ENCODE measurements at places on chromosomes 16 and 17.

DNA sequence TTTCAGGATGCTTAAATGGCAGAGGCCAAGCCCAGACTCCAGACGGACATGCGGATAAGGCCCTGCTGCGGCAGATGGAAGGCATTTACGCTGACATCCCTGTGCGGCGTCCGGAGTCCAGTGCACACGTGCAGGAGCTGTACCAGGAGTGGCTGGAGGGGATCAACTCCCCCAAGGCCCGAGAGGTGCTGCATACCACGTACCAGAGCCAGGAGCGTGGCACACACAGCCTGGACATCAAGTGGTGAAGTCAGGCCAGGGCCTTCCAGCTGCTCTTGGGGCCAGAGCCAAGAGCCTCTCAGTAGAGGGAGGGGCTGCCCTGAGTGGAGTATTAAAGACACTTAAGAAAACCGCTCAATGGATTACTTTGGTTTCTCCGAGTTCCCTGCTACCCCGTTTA lies 29.4 kb downstream of the NARF start:
- no peak for DNase-seq

DNA sequence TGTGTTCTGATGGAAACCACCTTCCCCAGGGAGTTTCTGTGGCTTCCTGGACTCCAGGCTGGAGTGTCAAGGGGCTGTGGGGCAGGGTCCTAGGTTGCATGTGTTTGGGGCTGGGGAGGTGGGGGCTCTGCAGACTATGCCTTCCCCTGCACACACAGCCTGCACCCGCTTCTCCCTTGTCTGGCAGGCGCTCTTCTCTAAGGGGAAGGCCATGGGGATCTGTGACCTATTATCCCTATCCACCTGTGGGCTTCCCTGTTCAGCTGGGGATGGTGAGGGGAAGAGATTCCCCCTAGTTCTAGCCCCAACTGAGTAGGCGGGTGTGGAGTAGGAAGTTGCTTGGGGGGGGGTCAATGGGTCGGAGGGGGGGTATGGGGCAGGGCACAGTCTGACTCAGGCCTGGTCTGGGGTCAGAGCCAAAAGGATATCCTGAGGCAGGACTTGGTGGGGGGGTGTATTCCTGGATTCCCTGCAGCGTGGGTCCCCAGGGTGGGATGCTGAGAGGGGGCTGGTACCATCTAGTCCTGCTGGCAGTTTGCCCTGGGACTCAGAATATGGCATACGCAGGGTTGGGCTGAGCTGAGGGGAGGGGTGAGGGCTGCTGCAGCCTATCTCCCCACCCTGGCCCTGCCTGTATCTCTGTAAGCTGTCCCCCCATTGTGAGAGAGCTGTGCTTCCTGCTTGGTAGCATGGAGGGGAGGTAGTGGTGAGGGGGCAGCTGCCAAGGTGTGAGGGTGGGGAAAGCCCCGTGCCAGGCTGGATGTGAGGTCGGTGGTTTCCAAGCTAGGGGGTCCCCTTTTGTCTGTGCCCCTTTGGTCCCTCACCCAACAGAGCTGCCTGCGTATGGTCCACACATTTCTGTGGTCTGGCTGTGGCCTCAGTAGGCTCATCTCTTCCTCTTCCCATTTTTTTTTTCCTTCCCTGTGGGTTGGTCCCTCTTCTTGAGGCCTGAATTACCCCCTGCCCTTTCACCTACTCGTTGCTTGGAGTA lies 14.7 kb downstream of the RARA start:
- DNase-seq, result no peak

GRCh38 chr17:27339198-27339835 lies 45.4 kb downstream of the WSB1 start:
- no peak for DNase-seq

DNA sequence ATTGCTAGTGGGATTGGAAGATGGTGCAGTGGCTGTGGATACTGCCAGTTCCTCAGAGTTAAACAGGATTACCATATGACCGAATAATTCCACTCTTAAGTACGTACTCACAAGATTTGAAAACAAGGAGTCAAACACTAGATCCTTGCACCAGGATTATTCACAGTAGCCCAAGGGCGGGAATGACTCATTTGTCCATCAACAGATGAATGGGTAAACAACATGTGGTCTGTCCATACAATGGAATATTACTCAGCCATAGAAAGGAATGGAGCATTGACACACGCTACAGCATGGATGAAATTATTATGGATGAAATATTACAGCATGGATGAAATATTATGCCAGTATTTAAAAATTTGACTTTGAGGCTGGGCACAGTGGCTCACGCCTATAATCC lies 9.1 kb upstream of the MAPK8IP3 start:
- no peak for DNase-seq

- DNase-seq, result no peak
Measured at GRCh38 chr17:13293421-13293820, 275.6 kb upstream of the ELAC2 start.

- peak; percentile 59 for DNase-seq
Measured at GRCh38 chr16:58515125-58515870, at the start of gene SETD6. Gene SETD6, plus strand, starts transcription at chr16:58515517. Its CDS starts 21 bp downstream, at chr16:58515538.

- DNase-seq, result no peak
Measured at GRCh38 chr16:85327731-85328675, 215.7 kb upstream of the CIBAR2 start.

DNA sequence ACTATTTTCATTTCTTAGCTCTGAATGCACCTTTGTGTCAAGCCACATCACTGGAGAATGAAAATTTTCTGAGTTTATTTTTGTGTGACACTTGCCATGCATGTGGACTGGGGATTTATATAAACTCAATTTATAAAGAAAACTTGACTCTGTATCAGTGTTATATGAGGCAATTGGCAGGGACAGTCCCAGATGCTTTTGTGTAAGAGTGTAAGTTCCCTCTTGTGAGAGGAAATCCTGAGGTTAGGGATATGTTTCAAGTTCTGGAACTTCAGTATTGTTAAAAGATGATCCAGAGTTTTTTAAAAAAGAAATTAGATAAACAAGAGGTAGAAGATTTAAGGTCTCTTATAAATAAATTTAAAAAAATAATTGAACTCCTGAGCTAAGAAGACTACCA lies 10.9 kb upstream of the CCL8 start:
- no peak for DNase-seq

DNA sequence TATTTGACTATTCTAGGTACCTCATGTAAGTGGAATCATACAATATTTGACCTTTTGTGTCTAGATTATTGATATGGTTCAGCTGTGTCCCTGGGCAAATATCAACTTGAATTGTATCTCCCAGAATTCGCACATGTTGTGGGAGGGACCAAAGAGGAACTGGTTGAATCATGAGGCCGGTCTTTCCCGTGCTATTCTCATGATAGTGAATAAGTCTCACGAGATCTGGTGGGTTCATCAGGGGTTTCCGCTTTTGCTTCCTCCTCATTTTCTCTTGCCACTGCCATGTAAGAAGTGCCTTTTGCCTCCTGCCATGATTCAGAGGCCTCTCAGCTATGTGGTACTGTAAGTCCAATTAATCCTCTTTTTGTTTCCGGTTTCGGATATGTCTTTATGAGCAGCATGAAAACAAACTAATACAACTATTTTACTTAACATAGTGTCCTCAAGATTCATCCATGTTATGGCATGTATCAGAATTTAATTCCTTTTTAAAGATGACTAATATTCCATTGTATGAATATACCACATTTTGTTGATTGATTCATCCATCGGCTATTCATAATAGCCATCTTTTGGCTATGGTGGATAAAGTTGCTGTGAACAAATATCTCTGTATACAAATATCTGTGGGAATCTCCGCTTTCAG lies 129.1 kb downstream of the FTO start:
- DNase-seq, result no peak

DNA sequence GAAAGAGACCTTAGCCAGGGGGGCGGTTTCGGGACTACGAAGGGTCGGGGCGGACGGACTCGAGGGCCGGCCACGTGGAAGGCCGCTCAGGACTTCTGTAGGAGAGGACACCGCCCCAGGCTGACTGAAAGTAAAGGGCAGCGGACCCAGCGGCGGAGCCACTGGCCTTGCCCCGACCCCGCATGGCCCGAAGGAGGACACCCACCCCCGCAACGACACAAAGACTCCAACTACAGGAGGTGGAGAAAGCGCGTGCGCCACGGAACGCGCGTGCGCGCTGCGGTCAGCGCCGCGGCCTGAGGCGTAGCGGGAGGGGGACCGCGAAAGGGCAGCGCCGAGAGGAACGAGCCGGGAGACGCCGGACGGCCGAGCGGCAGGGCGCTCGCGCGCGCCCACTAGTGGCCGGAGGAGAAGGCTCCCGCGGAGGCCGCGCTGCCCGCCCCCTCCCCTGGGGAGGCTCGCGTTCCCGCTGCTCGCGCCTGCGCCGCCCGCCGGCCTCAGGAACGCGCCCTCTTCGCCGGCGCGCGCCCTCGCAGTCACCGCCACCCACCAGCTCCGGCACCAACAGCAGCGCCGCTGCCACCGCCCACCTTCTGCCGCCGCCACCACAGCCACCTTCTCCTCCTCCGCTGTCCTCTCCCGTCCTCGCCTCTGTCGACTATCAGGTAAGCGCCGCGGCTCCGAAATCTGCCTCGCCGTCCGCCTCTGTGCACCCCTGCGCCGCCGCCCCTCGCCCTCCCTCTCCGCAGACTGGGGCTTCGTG lies at the start of gene MAPT:
MAPT (plus strand) TSS at position 533 of the 763 bp plus-strand sequence. CDS start 67,784 bp downstream, outside the sequence.
- peak; percentile 51 for DNase-seq

DNA sequence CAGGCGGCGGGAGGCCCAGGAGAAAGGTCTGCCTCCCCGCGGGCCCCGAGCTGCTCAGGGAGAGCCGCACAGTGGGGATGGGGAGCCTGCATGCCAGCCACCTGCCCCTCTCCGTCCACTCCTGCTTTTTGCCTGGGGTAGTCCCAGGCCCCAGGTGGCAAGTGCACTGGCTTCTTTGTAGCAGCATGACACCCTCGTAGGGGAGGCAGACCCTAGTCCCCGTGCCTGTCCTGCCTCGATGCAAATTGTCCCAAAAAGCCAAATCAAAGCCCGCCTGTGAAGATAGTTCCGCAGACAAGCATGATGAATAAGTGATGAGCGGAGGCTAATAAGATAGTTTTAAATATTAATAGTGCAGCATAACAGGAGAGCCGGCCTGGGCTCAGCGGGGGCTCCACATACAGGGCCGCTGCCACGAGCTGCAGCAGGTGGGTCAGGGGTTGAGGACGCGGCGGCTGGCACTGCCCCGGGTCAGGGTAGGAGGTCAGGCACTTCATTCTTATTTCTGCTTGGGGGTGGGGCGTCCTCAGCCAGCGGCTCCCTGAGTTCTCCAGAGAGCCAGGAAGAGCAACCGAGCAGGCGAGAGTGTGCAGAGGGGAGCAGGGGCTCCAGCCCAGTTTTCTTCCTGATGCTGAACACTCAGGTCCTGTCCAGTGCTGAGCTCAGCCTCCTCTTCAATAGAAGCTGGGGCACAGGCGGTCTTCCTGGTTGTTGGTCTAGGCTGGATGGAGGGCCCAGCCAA lies 26.8 kb downstream of the GINS2 start:
- no peak for DNase-seq

DNA sequence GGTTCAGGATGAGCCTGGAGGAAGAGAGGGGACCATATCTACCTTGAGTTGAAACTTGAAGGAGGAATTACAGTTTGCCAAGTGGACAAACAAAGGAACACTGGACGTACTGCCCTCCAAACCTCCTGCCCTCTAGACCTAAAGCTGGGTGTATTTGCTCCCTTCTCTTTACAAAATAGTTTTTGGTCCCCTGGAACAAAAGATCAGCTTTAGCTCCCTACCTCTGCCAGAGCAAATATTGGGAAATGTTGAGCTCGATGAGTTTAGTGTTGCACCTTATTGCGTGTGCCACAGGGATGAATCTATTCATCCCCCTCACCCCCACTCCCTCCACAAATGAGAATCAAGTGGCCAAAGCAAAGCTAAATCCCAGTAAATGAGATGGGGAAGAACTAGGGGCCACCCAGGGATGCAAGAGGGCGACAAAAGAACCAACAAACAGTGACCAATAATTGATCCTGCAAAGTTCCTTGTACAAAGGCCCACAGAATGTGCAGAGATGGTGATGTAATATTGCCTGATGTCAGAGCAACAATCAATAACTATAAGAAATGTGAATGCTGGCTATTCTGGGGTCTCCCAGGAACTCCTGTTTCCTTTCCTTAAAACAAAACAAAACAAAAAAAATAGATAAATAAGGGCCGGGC lies 17.2 kb upstream of the TAT start:
- no peak for DNase-seq

GRCh38 chr17:82061047-82061925 lies 4.3 kb downstream of the DUS1L start:
- no peak for DNase-seq

- DNase-seq, result no peak
Measured at GRCh38 chr17:49193513-49194296, 16.7 kb downstream of the GNGT2 start.

GRCh38 chr17:15782866-15783265 lies 50.8 kb downstream of the TBC1D26 start:
- DNase-seq, result no peak

DNA sequence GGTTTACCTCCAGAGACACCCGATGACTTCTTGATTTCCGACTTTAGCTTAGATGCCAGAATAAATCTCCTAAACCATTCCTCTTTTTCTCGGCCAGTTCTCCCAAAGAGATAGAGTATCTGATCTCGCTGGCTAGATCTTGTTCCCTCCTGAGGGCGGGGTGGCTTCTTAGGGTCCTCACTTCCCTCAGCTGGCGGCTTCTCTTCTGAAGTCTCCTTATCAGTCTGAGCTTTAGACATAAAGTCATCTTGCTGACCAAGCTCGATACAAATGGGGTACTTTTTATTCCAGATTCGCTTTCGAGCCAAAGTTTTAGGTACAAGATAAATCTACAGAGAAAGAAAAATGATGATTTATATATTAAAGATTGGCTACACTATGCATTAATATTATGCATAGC lies 63.6 kb upstream of the ERN1 start:
- DNase-seq, result no peak

GRCh38 chr16:15897834-15898254 lies 9.4 kb upstream of the CEP20 start:
- no peak for DNase-seq

- DNase-seq, result peak; percentile 18
Measured at GRCh38 chr17:46044286-46044928, 45.4 kb downstream of the STH start.

DNA sequence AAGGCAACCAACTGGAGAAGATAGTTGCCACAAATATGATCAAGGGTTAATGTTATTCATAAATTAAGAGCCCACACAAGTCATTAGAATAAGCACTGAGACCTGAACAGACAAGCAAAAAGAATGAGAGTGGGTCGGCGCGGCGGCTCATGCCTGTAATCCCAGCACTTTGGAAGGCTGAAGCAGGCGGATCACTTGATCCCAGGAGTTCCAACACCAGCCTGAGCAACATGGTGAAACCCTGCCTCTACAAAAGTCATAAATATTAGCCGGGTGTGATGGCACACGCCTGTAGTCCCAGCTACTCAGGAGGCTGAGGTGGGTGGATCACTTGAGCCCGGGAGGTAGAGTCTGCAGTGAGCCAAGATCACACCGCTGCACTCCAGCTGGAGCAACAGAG lies 40.7 kb upstream of the STH start:
- no peak for DNase-seq

GRCh38 chr17:33550261-33550660 lies 257.2 kb upstream of the ASIC2 start:
- DNase-seq, result no peak
